ENCODE measurements at places on chromosomes 6 and 20.

GRCh38 chr6:99560668-99561067 is 7.8 kb downstream of the CCNC start:
- no peak for DNase-seq

DNA sequence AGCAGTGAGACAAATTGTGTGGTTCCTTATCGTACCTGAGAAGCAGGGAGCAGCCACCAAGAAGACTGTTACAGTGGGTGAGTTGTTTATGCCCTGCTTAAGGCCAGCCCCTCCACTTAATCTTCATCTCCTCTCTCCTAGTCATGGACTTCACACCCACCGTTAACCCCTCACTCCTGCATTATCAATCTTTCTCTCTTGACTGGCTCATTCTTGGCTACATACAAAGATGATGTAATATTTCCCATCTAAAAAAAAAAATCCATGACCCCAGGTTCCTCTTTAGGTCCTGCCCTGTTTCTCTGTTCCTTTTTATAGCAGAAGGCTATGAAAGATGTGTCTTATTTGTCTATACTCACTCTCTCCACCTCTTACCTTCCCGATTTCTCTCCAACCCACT is 72.4 kb downstream of the SHLD1 start:
- DNase-seq: no peak

GRCh38 chr6:159217595-159218275 is 48.5 kb downstream of the FNDC1 start:
- DNase-seq: peak; percentile 57

DNA sequence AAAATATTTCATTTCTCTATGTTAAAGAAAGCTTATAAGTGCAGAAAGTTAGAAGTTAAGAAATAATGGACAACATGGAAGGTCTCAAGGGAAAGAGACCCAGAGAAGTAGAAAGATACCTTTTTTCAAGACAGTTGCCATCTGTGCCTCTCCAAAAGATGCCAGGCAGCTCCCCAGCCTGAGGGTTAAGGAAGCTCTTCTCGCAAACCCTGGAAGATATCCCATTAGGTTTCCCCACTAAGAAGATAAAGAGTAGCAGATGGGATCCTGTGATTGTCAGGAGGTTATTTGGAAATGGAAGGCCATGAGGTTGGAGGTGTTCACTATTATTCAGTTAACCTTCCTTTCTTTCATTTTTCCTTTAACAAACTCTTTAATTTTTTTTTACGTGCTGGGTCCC is 110.1 kb upstream of the SIM1 start:
- DNase-seq: no peak

GRCh38 chr20:17650301-17651128 is 31.5 kb downstream of the RRBP1 start:
- DNase-seq: no peak

GRCh38 chr6:68134796-68135195 is 500.3 kb upstream of the ADGRB3 start:
- no peak for DNase-seq

DNA sequence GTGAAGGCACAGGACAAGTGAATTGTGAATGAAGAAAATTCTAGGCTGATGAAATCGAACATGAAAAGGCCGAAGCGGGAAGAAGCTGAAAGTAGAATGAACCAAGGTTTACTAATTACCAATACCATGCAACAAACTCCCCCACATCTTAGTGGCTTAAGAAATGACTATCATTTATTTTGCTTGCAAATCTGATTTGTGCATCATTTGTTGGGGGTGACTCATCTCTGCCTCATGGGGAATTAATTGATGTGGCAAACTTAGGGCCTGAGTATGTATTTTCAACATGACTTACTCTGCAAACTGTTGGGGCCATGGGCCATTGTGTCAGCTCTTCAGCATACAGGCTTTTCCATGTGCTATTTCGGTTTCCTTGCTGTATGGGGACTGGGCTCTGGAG is 26.8 kb downstream of the PPP1R14C start:
- DNase-seq: no peak

DNA sequence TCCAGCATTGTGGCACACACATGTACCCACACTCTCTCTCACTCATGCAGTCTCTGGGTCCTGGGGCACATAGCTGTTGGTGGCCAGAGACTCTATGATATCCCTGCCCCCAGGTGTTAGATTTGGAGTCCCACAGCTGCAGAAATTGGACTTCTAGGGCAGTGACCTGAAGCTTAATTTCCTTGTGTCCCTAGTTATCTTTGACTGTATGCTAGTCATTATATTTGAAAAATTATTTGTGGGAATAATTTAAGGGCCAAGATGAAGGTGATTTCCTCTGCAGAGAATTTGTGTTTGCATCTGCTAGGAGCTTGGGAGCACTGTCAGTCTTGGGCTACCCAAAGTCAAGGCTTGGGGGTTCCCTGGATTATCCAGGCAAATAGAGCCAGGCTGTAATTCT is 50.1 kb downstream of the ZBTB9 start:
- no peak for DNase-seq

DNA sequence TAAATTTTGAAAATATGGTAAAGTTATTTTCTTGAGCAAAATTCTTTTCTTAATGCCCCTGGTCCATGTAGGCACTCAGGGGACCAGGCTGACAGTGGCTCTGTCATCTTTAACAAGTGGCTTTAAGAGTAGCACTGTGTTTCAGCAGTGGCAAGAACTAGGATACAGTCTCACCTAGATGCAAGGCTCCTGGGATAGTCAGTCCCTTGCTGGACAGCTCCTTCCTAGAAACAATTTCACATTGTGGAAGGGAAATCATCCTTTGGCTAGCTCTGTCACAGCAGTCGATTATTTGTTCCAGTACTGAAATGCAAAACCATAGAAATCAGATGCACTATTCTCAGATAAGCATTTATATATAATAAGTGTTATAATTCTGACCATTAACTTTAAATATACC is 175.4 kb upstream of the KCNQ5 start:
- no peak for DNase-seq

DNA sequence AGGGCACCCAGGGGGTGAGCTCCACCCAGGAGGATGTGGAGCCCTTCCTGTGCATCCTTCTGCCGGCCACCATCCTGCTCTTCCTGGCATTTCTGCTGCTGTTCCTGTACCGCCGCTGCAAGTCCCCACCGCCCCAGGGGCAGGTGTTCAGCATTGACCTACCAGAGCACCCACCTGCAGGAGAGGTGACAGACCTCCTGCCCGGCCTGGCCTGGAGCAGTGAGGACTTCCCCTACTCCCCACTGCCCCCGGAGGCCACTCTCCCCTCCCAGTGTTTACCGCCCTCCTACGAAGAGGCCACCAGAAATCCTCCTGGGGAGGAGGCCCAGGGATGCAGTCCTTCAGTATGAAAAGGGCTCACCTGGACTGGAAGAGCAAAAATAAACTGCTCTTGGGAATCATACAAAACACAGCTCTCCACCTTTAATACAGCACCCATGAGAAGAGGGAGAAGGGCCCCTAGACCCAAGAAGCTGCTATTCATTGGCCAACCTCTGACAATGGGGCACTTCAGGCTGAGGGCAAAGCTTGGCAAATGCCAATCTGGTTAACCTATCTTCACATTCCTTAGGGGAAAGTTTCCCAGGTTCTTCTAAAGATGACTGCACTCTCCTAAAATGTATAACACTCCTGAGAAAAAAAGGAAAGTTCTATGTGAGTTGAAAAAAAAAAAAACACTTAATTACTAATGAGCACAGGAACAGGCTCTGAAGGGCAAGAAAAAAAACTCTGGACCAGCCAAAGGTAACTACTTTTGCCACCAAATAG is 5.0 kb downstream of the SMIM28 start:
- DNase-seq: no peak

- DNase-seq: no peak
Measured at GRCh38 chr20:4159765-4160490, 144.6 kb upstream of the RNF24 start.

- no peak for DNase-seq
Measured at GRCh38 chr6:168231393-168231957, 88.1 kb downstream of the DACT2 start.

DNA sequence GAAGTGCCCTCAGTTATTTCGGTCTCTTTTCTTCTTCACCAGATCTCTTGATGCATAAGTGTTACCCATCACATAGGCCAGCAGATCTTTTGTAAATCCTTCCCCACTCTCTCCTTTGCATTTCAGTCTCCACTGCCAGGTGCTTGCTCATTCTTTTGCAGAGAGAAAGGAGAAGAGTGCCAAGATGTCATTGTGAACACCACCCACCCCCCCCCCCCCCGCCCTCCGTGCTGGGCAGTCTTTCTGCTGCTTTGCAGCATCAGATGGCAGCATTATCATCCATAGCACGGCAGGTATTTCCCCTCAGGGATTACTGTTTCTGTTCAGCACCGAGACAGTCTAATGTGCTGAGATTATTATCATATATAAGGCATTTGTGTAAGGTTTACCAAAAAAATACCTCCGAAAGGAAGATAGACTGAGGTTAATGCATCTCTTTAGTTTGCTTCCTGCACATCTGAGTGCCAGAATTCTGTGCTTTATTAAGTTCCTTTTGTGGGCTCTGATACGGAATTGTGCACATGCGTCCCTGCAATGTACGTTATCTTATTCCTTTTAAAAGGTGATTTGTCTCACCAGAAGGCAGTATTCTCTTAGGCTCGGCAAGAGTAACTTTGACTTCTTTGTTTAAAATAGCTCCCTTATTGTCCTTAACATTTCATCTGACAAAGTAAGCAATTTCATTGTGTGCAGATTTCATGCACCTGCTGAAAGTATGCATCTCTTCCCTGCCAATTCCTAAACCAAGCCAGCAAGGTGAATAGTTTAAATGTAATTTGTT is 128.8 kb downstream of the PHACTR1 start:
- no peak for DNase-seq

DNA sequence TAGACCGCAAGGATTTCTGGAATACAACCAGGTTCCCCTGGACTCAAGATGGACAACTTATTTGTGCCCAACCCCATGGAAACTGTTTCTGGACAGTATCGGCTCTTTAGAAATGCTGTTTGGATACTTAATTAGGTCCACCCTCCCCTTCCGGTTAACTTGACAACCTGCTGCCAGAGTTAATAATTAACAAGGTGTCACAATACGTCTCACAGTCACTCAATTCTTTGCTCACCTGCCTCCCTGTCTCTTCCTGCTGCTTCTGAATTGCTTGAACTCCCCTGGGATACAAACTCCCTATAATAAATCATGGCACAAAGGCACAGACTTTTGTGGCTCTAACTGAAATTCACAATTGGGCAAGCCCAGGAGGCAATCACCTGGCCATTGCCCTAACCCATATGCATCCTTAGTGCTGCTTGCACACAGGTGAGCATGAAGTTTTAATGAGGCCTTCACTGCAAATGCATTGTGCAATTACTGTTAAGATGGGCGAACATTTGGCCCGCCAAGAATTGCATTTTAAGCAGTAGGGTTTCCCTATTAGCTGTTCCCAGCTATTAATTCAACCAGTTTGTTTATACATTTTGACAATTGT is 504.4 kb upstream of the NOX3 start:
- DNase-seq: no peak

- no peak for DNase-seq
Measured at GRCh38 chr6:96795481-96795880, 41.8 kb downstream of the GPR63 start.

GRCh38 chr6:149454346-149454848 is 30.4 kb downstream of the ZC3H12D start:
- no peak for DNase-seq

GRCh38 chr20:37928996-37929682 is 26.2 kb downstream of the VSTM2L start:
- no peak for DNase-seq

DNA sequence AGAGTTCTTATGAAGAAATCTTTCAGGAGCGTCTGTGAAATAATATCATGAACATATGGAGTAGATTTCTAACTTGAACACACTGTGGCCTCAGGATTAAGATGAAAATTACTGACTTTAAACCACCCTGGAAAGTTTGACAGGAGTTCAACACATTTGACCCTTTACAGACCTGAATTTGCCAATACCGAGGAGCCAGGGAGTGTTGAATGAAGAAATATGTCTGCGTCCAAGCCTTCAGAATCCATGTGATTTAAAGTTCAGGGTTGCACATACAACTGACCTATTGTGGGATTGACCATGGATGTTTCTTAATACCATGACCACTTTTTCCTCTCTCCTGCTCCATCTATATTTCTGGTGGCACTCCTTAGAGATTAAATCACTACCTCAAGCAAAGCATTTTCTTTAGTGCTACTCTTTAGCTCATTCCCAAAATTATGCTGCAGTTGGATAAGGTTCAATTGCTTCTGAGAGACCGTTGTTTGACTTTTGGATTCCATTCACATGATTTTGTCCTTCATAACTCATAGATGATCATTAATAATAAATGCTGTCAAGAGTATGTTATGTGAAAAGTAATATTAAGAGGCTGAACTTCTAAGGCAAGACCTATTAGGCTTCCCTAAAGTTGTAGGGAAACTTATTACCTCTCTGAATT is 57.4 kb downstream of the PRL start:
- DNase-seq: no peak

DNA sequence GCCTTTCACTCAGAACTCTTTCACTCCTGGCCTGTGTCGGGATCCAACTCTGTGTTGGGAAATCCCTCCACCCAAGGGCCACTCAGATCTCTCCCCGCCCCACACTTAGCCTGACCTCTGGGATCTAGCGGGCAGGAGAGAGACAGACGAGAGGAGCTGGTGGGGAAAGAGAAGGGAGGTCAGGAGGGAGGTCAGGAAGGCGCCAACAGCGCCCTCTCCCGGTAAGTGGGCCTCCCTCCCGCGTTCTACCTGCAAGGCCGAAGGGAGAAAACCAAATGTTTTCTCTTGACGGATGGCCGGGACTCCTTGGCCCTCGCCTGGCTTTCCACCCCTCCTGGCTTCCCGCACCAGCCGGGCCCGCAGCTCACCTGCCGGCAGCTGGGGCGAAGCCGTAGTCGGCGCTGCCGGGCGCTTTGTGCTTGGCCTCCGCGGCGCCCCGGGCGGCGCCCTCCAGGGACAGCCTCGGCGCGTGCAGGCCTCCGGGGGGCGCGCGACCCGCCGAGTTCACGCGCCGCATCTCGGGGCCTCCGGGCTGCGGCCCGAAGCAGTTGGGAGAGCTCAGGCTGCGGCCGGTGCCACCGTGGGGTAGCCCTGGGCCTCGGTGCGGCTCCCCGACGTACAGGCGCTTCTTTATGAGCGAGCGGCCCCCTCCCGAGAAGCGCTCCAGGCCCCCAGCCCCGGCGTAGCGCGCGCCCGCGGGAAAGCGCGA is 38.2 kb downstream of the C6orf132 start:
- DNase-seq: peak; percentile 63

Data from iPS DF 6.9 (cell line).